T-helper 17 cell (primary cell): ENCODE measurements at places on chromosomes 4 and X. TPM values are rescaled to one million over a fixed set of nuclear protein-coding genes. Genes with fewer than 3 reads are reported as not detected.

GRCh38 chr4:169909479-169909878 lies 116.7 kb downstream of the MFAP3L start:
- peaks cover 12% of the 10 kb centered on the region for H3K27me3 ChIP-seq
- no peak overlapping the region for H3K4me3 ChIP-seq
- H3K36me3 ChIP-seq = no peaks in the 10 kb centered on the region

GRCh38 chrX:129782706-129783105 lies 3.0 kb downstream of the SASH3 start:
- no peaks in the 10 kb centered on the region for H3K27me3 ChIP-seq
- no peak for DNase-seq
- peak overlapping the region; percentile 88 for H3K27ac ChIP-seq
- H3K4me1 ChIP-seq = peaks cover 43% of the 10 kb centered on the region

DNA sequence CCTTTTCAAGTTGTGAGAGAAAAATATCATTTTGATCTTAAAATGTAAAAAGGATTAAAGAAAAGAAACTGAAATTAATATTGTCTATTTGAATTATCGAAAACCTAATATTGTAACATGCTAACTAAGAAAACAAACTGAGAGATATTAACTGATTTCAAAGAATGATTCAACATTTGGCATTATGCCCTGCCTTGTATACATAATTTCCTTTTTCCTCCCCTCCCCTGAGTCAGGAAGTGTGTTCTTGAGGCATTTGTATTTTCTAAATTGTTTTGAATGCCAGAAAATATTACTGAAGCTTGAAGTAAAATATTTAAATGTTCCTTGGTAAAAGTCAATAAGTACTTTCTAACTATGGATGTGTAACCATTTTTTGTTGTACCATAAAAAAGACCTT lies 49.4 kb downstream of the RPS6KA3 start:
- no peaks in the 10 kb centered on the region for H3K27me3 ChIP-seq
- H3K36me3 ChIP-seq = no peaks in the 10 kb centered on the region

- no peaks in the 10 kb centered on the region for H3K36me3 ChIP-seq
- DNase-seq = no peak
- no peaks in the 10 kb centered on the region for H3K27me3 ChIP-seq
- H3K4me1 ChIP-seq = no peaks in the 10 kb centered on the region
- H3K4me3 ChIP-seq = no peak overlapping the region
- no peak overlapping the region for H3K27ac ChIP-seq
Measured at GRCh38 chr4:16866974-16867373, 31.5 kb downstream of the LDB2 start.

DNA sequence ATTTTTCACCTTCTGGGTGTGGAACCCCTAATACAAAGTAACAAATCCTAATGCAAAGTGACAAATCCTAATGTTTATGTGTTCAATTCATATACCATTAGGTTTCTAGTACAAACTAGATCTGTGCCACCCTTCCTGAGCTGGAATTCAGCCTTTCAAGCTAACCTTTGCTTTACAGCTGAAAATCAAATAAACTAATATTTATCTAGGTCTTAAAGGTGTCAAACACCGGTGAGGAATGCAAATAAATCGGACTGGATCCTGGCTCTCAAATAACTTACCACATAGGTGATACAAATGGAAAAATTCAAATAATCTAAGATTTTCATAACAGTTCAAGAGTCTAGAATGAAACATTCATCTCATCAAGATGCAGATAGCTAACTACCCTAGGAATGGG lies 11.6 kb downstream of the IRF2 start:
- H3K36me3 ChIP-seq = peaks cover 3% of the 10 kb centered on the region
- no peak for DNase-seq
- peak overlapping the region; percentile 91 for H3K27ac ChIP-seq
- no peak overlapping the region for H3K4me3 ChIP-seq
- no peaks in the 10 kb centered on the region for H3K27me3 ChIP-seq
- peaks cover 57% of the 10 kb centered on the region for H3K4me1 ChIP-seq

DNA sequence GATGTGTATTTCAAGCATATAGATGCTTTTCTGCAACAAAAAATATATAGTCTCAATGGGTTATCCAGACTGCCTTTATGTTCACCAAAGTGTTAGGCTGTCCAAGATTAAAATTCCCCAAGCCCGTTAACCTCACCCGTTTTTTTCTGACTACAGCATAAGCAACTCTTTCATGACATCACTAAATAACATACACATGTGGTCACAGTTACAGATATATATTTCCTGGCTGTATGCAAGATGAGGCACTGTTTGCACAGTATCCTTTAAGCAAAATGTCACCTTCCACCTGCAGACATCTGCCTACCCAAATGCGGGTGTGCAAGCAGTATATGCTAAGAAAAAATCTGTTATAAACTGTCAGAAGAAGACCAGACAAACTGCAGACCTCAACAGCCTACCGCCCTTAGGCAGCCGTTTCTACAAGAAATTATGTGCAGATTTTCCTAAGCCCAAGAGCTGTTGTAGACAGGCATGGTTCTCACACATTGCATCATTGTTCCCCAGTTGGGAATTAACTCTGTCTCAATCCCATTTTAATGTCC lies 183.1 kb upstream of the MXRA5 start:
- no peak for DNase-seq
- peaks cover 9% of the 10 kb centered on the region for H3K27me3 ChIP-seq
- no peak overlapping the region for H3K27ac ChIP-seq
- H3K4me3 ChIP-seq = no peak overlapping the region

GRCh38 chrX:22300130-22300529 lies 27.4 kb downstream of the CBLL2 start:
- H3K36me3 ChIP-seq = no peaks in the 10 kb centered on the region
- H3K27ac ChIP-seq = no peak overlapping the region
- no peaks in the 10 kb centered on the region for H3K4me1 ChIP-seq
- no peak for DNase-seq

Gene GLOD5
- not detected for total RNA-seq

Gene IL2RG
- 400 TPM for total RNA-seq

Gene OTUD6A
- not detected for total RNA-seq
